ENCODE measurements at places on chromosomes 3 and 15.

- no peak overlapping the region for H3K4me3 ChIP-seq
- no peak overlapping the region for H3K27ac ChIP-seq
- no peaks in the 10 kb centered on the region for H3K36me3 ChIP-seq
- H3K4me1 ChIP-seq = no peaks in the 10 kb centered on the region
Observed at GRCh38 chr3:79249701-79250100, 518.1 kb downstream of the ROBO1 start.

GRCh38 chr3:167109746-167110145 lies 270.4 kb downstream of the ZBBX start:
- H3K27me3 ChIP-seq = no peaks in the 10 kb centered on the region
- H3K4me1 ChIP-seq = no peaks in the 10 kb centered on the region
- H3K4me3 ChIP-seq = no peak overlapping the region

DNA sequence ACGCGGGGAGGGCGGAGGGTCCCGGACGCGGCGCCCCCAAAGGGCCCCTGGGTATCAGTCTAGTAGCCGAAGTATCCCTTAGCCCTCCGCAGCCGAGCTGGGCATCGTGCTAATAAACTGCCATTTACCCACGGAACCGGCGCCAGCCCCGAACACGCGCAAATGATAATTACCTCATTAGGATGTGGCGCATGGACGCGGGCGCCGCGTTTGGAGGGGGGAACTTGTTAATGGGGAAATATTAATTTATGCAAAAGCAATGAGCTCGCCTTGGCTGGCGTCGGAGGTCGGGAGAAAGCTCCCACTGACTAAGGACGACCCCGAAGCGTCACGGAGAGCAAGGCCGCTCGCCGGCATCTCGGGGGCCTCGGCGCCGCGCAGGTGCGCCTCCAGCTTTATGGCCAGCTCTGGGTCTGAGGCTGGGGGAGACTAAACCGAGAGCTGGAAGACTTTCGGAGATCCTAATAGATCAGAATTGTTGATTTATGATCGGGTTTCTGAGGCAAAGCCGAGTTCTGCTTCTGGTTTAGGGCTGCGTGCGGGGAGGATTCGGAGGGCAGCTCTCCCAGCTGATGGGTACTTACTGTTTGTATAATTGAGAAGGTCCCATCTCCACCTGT lies 474 bp upstream of the FEZF2 start:
- H3K4me3 ChIP-seq = no peak overlapping the region
- no peak for DNase-seq
- H3K27me3 ChIP-seq = no peaks in the 10 kb centered on the region
- H3K4me1 ChIP-seq = no peaks in the 10 kb centered on the region

DNA sequence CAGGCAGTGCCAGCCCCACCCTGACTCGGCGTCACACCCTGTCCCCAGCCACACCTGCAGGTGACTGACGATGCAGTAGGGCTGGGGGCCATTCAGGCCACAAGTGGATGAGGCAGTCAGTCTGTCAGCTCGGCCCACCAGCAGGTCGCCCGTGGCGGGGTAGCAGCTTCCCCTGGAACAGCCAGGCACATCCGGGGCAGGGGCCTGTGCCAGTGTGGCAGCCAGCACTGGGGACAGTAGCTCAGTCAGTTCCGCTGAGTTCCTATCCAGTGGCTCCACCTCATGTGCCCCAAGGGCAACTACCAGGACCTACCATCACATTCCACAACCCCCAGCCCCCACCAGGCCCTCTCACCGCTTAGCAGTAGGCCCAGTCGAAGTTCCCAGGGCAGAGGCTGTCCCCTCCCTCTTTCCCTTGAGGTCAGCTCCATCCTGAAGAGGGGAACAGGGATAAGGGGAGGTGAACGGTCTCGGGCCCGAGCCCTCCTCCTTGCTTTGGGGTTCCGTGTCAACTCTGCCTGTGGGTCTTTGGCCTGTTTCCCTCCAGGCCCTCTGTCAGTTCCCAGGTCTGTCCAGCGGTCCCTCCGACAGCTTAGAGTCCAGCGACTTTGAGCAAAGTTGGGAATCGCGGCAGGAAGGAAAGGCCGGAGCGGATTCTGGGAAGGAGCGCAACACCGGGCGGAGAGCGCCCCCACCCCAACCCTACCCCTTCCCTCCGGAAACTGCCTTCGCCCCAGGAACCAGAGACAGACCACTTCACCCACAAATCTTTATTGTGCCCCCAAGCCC lies at the start of gene LAMB2:
TSS of gene LAMB2 (minus strand) at position 614 of the 789 bp plus-strand sequence. CDS start at position 431, 183 bp downstream.
- H3K27ac ChIP-seq = peak within 1 kb of the TSS; percentile 91
- H3K27me3 ChIP-seq = no peaks in the 10 kb centered on the region
- H3K36me3 ChIP-seq = no peaks in the 10 kb centered on the region
- H3K4me3 ChIP-seq = peak within 1 kb of the TSS; percentile 89
- DNase-seq = no peak

GRCh38 chr15:90016721-90017120 lies 15.6 kb downstream of the ZNF710 start:
- no peak overlapping the region for H3K27ac ChIP-seq
- no peaks in the 10 kb centered on the region for H3K27me3 ChIP-seq
- H3K36me3 ChIP-seq = no peaks in the 10 kb centered on the region
- H3K4me3 ChIP-seq = no peak overlapping the region
- no peak for DNase-seq

DNA sequence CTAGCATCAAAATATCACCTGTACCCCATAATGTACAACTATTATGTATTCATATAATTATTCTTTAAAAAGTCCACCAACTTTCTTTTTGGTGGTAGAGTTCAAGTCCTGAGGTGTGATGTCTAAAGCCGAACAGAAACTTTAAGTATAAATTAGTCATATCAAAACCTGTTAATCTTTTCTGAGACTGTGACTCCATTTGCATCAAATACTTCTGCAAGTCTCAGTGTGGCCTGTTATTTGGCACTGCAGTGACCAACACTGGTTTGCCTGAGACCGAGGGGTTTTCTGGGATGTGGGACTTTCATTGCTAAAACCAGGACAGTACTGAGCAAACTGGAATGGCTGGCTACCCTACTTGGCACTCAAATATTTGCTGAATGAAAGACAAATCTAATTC lies 7.3 kb downstream of the NGLY1 start:
- H3K27me3 ChIP-seq = no peaks in the 10 kb centered on the region
- H3K4me1 ChIP-seq = no peaks in the 10 kb centered on the region
- H3K36me3 ChIP-seq = no peaks in the 10 kb centered on the region
- H3K4me3 ChIP-seq = no peak overlapping the region

DNA sequence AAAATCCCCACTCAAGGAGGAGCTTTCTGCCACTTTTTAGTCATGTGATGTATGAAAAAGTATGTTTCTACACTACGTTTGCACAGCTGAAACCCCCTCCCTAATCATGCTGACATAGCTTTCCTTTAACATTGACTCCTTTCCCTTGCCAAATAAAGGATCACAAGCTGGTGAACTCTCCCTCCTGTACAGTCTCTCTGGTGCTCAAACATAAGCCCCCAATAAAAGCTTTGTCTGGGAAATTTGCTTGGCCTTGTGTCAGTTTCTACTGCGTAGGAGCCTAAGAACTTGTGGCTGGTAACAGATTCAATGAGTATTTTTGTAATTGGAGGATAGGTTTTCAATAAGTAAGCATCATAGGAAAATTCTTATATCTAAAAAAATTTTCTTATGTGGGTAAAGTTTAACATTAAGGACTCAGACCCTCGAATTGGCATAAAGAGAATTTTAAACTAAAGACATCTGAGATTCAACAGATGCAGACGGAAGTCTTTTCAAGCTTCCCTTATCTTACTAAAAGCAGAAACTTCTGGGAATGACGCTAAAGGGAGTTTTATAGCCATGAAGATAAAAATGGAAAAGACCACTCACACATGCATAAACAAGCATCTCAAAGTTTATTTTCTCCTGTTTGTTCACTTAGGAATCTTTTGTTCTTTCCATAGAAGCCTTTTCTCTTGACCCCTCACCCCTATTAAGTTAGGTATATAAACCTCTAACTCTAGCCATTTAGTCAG lies 44.1 kb upstream of the P2RY1 start:
- no peaks in the 10 kb centered on the region for H3K27me3 ChIP-seq
- H3K27ac ChIP-seq = no peak overlapping the region
- no peak overlapping the region for H3K4me3 ChIP-seq

- H3K4me3 ChIP-seq = no peak overlapping the region
- H3K4me1 ChIP-seq = no peaks in the 10 kb centered on the region
- no peak for DNase-seq
- H3K27me3 ChIP-seq = no peaks in the 10 kb centered on the region
Observed at GRCh38 chr3:127732303-127732702, 59.6 kb downstream of the ABTB1 start.

- H3K27ac ChIP-seq = no peak overlapping the region
- H3K4me1 ChIP-seq = no peaks in the 10 kb centered on the region
- DNase-seq = no peak
- H3K4me3 ChIP-seq = no peak overlapping the region
Observed at GRCh38 chr15:58977887-58978286, 9.6 kb upstream of the RNF111 start.

- no peaks in the 10 kb centered on the region for H3K36me3 ChIP-seq
- H3K27me3 ChIP-seq = no peaks in the 10 kb centered on the region
- no peak for DNase-seq
- no peak overlapping the region for H3K27ac ChIP-seq
- no peak overlapping the region for H3K4me3 ChIP-seq
Observed at GRCh38 chr15:32933236-32933635, 215.4 kb downstream of the GREM1 start.

- no peaks in the 10 kb centered on the region for H3K36me3 ChIP-seq
- no peak overlapping the region for H3K27ac ChIP-seq
- no peaks in the 10 kb centered on the region for H3K4me1 ChIP-seq
- no peaks in the 10 kb centered on the region for H3K27me3 ChIP-seq
Observed at GRCh38 chr15:25331860-25332259, 107.0 kb downstream of the UBE3A start.

DNA sequence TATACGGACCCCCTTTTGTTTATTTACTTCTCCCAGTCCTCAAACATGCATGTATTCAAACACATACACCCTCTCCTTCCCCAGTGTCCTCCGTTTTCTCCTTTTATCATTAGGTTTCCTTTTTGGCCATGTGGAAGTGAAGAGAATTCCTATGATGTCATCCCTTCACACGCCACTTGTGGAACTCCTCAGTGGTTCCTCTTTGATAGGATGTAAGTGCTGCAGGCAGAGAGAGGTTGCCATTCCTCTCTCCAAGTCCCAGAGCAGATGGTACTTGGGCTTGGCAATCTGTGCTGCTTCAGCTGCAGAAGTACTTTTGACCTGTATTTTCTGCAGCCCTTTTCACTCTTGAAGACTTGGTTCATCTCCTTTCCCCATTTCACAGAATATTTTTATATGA lies 32.9 kb upstream of the CRTC3 start:
- DNase-seq = no peak
- H3K27me3 ChIP-seq = no peaks in the 10 kb centered on the region
- peaks cover 67% of the 10 kb centered on the region for H3K36me3 ChIP-seq
- H3K4me1 ChIP-seq = no peaks in the 10 kb centered on the region

DNA sequence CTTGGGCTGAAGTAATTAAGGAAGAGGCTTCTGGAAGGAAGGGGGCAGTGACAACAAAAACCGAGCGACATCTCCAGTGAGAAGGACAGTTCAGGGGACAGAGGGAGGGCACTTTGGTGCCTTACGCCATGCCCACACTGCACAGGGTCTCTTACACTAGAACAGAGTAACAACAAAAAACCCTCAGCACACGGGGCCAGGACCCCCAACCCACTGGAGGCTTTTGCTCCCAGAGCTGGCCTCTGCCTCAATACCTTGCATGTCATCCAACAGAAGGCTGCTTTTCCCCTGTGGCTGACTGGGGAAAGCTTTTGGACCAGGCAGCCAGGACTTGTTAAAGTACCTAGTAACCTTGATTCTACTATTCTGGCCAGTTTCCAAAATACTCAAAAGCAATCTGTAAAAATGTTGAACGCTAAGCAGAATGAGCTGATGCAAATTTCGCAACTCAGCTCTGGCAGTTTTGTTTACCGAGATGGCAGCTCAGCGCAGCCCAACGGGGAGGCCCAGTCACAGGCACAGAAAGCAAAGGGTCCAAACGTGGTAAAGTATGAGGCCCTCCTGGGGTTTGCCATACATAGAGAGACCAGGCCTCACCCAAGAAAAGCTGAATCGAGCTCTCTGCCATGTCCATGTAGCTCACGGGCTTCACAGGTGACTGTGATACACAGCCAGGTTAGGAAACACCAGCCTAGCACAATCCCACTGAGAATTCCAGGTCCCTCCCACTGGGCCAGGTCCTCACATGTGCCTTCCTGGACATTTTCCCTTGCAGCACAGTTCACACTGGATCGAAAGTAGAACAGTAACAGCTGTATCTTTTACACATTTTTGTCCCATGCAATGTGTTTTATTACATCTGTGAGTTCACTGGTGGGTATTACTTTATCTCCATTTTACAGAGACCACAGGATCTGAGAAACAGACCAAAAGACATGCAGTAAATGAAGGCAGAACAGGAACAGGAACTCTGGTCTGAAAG lies 6.0 kb downstream of the CHCHD4 start:
- no peaks in the 10 kb centered on the region for H3K27me3 ChIP-seq
- H3K4me3 ChIP-seq = no peak overlapping the region
- H3K36me3 ChIP-seq = no peaks in the 10 kb centered on the region

DNA sequence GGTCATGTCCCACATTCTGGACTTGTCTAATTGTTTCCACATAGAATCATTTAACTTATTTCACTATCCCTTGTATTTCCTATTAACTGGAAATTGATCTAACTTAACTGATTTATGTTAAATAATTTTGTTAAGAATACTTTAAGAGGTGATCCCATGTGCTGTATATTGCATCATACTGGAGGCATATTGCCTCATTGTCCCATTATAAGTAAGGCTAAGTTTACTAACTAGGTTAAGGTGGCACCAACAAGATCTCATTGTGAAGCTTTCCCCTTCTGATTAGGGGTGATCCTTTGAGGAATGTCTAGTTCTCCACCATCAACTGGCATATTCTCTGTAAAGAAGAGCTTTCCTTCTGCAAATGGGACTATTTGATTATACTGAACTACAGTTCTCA lies 24.4 kb downstream of the MAP1A start:
- H3K36me3 ChIP-seq = no peaks in the 10 kb centered on the region
- DNase-seq = no peak

GRCh38 chr15:67815036-67815592 lies 10.2 kb upstream of the SKOR1 start:
- no peaks in the 10 kb centered on the region for H3K36me3 ChIP-seq
- H3K4me3 ChIP-seq = no peak overlapping the region
- DNase-seq = no peak
- no peak overlapping the region for H3K27ac ChIP-seq

DNA sequence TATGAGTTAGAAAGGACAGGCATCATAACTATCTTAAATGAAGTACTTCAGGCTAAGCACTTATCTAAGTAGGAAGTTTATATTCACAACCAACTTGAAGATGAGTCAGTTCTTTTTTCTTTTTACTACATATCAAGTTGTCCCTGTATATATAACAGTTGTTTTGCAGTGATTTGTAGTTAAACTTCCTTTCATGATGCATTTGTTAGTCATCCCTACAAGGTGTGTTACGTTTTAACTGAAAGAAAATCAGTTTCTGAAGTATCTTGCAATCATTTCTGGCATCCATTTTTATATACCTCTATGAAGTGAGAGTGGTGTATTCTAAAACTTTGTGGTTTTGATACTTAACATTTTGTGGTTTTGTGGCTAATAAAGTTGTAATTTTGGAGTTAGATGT lies 46.1 kb downstream of the ZFAND6 start:
- H3K4me3 ChIP-seq = no peak overlapping the region
- no peaks in the 10 kb centered on the region for H3K36me3 ChIP-seq
- DNase-seq = no peak
- peaks cover 13% of the 10 kb centered on the region for H3K4me1 ChIP-seq
- H3K27me3 ChIP-seq = no peaks in the 10 kb centered on the region
- no peak overlapping the region for H3K27ac ChIP-seq

- no peak for DNase-seq
- H3K36me3 ChIP-seq = no peaks in the 10 kb centered on the region
- H3K27me3 ChIP-seq = no peaks in the 10 kb centered on the region
- no peaks in the 10 kb centered on the region for H3K4me1 ChIP-seq
- no peak overlapping the region for H3K27ac ChIP-seq
Observed at GRCh38 chr3:184582646-184583577, 21.3 kb downstream of the EPHB3 start.

Measured in Panc1 (cell line).